NCI-H1436 (cell line): ENCODE measurements at places on chromosomes 16 and 17.

DNA sequence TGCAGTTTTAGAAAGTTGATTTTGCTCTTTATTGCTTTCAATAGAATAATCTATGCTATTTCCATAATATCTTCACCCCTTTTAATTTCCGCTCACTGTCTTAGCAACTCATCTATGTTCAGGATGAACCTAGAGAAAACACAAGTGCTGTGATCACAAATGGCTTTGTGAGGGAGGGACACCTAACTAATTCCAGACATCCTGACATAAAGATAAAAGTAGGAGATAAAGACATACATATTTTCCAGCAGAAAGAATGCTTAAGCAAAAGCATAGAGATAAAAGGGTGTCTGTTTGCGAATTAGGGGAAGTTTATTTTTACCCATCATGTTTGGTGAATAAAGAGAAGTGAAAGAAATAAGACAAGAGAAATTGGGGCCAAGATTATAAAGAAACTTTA lies 254.2 kb downstream of the KCNJ2 start:
- DNase-seq: no peak

- no peak for DNase-seq
Observed at GRCh38 chr17:12985431-12986293, 32.2 kb downstream of the ELAC2 start.

GRCh38 chr17:38617074-38617860 lies 11.5 kb upstream of the SRCIN1 start:
- no peak for DNase-seq

- DNase-seq: no peak
Observed at GRCh38 chr17:44400226-44400847, 10.9 kb upstream of the ITGA2B start.

GRCh38 chr16:6749698-6750097 lies 582.9 kb upstream of the RBFOX1 start:
- no peak for DNase-seq
